Calu3 (cell line): ENCODE measurements at places on chromosomes 13 and 19. TPM values are rescaled to one million over a fixed set of nuclear protein-coding genes. Genes with fewer than 3 reads are reported as not detected.

DNA sequence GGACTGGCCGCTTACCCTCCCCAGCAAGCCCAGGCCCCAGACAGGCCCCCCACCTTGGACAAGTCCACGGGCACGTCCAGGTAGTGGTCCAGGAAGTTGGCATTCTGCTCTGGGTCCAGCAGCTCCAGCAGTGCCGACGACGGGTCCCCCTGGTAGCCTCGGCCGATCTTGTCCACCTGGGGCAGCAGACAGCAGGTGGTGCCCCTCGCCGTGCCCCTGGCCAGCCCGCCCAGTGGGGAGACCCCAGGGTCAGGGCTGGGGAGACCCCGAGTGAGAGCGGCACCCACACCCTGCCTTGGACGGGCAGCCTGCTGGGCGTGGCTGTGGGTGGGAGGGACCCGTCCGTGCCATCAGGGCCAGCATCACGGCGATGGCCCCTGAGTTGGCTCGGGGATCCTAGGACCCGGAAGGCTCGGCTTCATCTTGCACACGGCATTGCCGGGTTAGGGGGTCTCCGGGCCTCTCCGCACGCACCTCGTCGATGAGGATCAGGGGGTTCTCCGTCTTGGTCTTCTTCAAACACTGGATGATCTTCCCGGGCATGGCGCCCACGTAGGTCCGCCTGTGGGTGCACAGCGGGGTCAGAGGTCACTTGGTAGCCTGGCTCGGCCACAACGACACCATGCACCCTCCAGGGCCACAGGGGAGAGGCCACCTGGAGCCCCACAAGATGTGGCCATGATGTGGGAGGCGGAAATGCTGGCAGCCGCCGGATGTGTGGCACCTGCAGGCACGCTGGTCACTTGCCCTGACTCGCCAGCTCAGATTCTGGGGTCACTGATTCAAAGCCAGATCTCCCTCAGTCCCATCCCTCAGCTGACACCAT is 6.3 kb downstream of the RPL36 start:
- no peak for DNase-seq
- H3K4me3 ChIP-seq = no peak overlapping the region
- H3K36me3 ChIP-seq = peaks cover 88% of the 10 kb centered on the region
- H3K27me3 ChIP-seq = no peaks in the 10 kb centered on the region

DNA sequence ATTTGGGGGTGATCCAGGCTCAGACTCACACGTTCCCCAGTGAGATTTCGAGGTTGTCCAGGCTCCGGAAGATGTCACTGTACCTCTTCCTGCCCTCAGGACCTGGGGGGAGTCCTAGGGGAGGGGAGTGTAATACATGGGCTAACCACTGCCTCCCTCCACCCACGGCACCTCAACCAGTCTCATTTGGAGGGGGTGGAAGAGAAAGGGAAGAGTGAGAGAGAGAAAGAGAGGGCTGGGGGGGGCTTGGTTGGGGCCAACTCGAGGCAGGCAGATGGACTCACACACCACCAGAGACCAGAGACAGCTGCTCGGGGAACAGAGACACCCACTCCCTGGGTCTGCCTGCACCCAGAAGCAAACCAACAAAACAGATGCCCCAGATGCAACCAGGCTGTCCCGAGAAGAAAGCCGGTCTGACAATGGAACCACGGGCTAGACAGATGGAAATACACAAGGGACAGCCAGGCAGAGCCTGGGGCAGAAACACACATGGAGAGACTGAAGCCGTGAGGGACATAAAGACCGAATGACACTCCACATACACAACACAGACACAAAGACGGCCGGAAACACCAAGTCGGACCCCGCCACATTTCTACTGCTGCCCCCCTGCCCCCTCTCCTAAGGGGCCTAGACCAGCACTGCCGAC is 825 bp downstream of the GMIP start:
- H3K36me3 ChIP-seq = peaks cover 26% of the 10 kb centered on the region
- H3K27me3 ChIP-seq = no peaks in the 10 kb centered on the region
- H3K4me3 ChIP-seq = peak overlapping the region; percentile 87
- H3K4me1 ChIP-seq = peaks cover 8% of the 10 kb centered on the region

- H3K27me3 ChIP-seq = peaks cover 23% of the 10 kb centered on the region
- no peak overlapping the region for H3K27ac ChIP-seq
- H3K4me3 ChIP-seq = no peak overlapping the region
- no peaks in the 10 kb centered on the region for H3K4me1 ChIP-seq
These were observed 146.9 kb downstream of the TEX29 start for GRCh38 chr13:111467111-111467890.

- peaks cover 8% of the 10 kb centered on the region for H3K36me3 ChIP-seq
- no peaks in the 10 kb centered on the region for H3K27me3 ChIP-seq
- H3K27ac ChIP-seq = no peak overlapping the region
- no peak for DNase-seq
These were observed 11.3 kb downstream of the C19orf25 start for GRCh38 chr19:1467490-1468273.

DNA sequence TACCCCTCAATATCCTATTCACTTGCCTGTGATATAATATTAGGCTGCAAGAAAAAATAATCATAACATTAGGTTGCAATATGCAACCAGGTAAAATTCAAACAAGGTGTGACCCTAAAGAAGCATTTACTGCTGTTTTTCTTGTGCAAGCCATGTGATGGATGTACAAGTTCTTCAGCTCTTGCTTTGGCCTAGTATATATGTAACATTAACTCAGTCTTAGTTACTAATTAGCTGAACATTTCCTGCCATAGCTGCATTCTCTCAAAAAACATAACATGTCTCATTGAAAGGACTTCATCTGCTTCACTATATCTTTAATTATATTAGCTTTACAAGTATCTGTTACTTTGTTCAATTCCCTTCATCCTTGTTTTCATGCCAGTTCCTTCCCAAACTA is 406.8 kb upstream of the HTR2A start:
- H3K36me3 ChIP-seq = no peaks in the 10 kb centered on the region
- H3K27me3 ChIP-seq = no peaks in the 10 kb centered on the region
- H3K27ac ChIP-seq = no peak overlapping the region
- no peak overlapping the region for H3K4me3 ChIP-seq
- no peaks in the 10 kb centered on the region for H3K4me1 ChIP-seq

- DNase-seq = no peak
- no peaks in the 10 kb centered on the region for H3K27me3 ChIP-seq
- no peaks in the 10 kb centered on the region for H3K36me3 ChIP-seq
- H3K4me3 ChIP-seq = no peak overlapping the region
These were observed 747.2 kb upstream of the PCDH20 start for GRCh38 chr13:62162860-62163259.

DNA sequence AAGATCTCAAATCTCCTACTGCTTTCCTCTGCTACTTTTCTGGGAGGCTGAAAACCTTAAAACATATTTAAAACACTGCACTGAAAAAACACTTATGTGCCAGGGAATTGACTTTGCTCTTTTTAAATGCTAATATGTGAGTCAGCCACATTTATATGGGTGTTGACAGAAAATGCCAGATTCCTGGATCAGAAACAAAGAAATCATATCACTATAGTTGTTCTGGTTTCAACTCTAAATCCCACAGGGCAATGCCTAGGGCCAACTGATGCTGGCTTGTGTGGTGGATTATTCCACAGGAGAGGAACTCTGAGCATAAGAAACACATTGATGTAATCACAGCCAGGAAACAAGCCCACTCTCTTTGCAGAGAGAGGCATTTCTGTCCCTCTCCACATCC is 1439.0 kb upstream of the SPRY2 start:
- no peak overlapping the region for H3K27ac ChIP-seq
- no peak for DNase-seq
- H3K4me1 ChIP-seq = no peaks in the 10 kb centered on the region
- no peaks in the 10 kb centered on the region for H3K36me3 ChIP-seq

GRCh38 chr19:10706990-10707389 is 5.8 kb downstream of the QTRT1 start:
- H3K4me3 ChIP-seq = no peak overlapping the region
- no peaks in the 10 kb centered on the region for H3K4me1 ChIP-seq
- peaks cover 27% of the 10 kb centered on the region for H3K36me3 ChIP-seq
- H3K27me3 ChIP-seq = no peaks in the 10 kb centered on the region
- no peak overlapping the region for H3K27ac ChIP-seq

- H3K36me3 ChIP-seq = no peaks in the 10 kb centered on the region
- no peaks in the 10 kb centered on the region for H3K27me3 ChIP-seq
- no peak overlapping the region for H3K4me3 ChIP-seq
- H3K4me1 ChIP-seq = no peaks in the 10 kb centered on the region
- no peak for DNase-seq
These were observed 2743.3 kb upstream of the PCDH20 start for GRCh38 chr13:64158908-64159307.

DNA sequence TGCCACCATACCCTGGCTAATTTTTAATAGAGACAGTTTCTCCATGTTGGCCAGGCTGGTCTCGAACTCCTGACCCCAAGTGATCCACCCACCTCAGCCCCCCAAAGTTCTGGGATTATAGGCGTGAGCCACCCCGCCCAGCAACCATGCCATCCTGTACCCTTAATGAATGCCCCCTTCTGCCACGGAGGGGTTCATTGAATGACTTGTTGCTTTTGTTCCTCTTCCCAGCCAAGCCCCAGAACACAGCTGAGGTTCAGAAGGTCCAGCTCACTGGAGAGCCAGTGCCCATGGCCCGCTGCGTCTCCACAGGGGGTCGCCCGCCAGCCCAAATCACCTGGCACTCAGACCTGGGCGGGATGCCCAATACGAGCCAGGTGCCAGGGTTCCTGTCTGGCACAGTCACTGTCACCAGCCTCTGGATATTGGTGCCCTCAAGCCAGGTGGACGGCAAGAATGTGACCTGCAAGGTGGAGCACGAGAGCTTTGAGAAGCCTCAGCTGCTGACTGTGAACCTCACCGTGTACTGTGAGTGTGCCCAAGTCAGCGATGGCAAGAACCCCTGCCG is 6.0 kb downstream of the PVR start:
- peaks cover 74% of the 10 kb centered on the region for H3K4me1 ChIP-seq
- H3K27me3 ChIP-seq = no peaks in the 10 kb centered on the region
- H3K27ac ChIP-seq = peak overlapping the region; percentile 71

DNA sequence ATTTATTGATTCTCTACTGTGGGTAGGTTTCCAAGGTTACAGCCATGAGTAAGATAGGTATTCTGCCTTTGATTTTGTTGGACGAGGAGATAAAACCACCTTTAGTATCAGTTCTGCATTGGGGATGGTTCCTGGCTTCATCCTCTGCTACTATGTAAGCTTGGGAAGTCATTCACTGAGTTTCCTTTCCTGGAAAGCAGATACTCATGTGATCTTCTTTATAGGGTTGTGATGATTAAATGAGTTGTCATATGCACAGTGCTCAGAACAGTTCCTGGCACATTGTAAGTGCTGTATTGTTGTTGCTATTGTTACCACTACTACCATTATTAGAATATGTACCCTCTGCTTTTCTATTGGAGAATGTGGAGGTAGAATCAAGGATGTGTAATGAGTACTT is 13.1 kb upstream of the WTIP start:
- DNase-seq = no peak
- H3K4me1 ChIP-seq = no peaks in the 10 kb centered on the region
- H3K27ac ChIP-seq = no peak overlapping the region
- no peaks in the 10 kb centered on the region for H3K27me3 ChIP-seq
- peaks cover 76% of the 10 kb centered on the region for H3K36me3 ChIP-seq

The NR1H2 gene
- 72.7 and 77.5 TPM in 2 replicates for total RNA-seq

The BORA gene
- total RNA-seq = 6.4 and 7.9 TPM in 2 replicates
